ENCODE measurements at places on chromosomes 6 and 20.

DNA sequence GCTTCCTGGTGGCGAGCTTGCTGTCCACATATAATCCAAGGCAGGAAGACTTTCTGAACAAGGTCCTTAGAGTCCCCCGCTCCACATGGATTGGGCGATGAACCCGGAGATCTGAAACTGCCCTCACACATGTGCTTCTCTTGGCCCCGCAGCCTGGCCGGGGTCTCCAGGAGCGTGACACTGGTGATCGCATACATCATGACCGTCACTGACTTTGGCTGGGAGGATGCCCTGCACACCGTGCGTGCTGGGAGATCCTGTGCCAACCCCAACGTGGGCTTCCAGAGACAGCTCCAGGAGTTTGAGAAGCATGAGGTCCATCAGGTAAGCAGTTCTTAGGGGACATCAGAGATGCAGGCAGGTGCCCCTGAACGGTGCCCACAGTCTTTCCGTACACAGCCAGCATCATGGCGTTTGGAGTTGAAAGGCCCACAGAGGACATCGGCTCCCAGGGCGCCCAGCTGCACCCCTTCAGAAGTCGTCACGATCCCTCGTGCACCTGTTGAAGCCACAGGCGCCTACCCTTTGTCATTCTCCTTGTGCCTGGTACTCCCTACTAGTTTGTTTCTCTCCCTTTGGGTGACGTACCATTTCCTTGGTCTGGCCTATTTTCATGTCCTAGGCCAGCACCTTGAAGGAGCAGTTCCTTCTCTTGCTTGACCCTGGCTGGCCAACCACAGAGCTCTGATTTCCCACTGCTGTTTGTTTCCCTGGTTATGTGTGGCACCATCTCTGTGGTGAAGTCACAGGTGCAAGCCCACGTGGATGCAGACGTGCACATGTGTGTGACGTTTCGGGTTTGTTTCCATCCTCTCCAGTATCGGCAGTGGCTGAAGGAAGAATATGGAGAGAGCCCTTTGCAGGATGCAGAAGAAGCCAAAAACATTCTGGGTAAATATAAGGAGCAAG, 43.3 kb upstream of the IRF4 start:
- no peak for DNase-seq

DNA sequence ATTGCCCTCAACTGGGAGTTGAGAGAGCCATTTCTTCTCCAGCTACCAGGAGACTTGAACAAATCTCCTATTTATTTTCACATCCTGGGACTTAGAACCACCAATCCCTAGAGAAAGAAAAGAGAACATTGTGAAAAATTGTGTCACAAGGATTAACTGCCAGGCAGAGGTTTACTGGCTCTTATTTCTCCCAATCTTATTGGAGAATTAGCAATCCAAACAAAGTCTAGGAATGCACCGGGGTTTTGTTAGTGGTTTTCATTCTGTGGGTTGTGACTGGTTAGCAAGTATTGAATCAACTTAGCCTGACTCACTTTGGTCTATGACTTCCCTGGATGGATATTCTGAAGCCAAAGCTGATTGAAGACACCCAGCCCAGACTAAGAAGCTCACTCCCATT, 21.2 kb upstream of the ENPP5 start:
- DNase-seq: no peak

- no peak for DNase-seq
Measured at GRCh38 chr20:40896814-40897700, 131.6 kb upstream of the TOP1 start.

GRCh38 chr6:74048387-74048786, 352.4 kb downstream of the CD109 start:
- no peak for DNase-seq

DNA sequence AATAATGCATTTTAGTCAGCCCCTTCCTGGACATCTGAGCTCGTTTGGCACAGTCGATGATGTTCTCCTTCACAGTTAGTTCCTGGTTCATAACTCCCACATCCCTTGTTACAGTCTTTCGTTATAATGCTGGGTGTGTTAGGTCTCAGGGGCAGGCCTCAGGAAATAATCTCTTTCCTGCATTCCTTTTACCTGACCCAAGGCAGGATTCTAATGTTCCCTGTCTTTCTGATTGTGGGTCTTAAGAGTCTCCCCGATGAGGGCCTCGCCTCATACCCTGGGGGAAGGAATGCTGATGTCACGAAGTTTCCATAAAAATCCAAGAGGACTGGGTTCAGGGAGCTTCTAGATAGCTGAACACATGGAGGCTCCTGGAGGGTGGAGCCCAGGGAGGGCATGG, 104.0 kb upstream of the CARMIL1 start:
- DNase-seq: no peak

GRCh38 chr20:35490736-35491181, 35.4 kb downstream of the CEP250 start:
- peak; percentile 40 for DNase-seq

- no peak for DNase-seq
Measured at GRCh38 chr6:87181903-87182302, 26.5 kb downstream of the ZNF292 start.

- DNase-seq: no peak
Measured at GRCh38 chr6:110776413-110776812, 38.9 kb downstream of the CDK19 start.

DNA sequence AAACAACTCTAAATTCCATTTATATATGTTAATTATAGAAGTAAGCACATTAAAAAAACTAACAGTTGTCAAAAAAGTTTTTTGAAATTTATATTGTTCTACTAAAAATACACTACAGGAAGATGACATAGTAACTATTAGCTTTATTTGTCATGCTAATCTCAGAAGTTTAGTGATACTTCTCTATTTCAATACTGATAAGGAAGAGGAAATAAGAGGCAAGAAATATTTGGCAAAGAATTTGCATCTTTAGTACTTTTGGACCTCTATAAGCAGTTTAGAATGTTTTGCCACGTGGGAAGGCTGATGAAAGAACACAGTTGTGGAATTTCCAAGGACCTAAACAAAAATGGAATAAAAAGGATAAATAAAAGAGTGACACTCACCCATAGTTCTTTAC, 12.6 kb downstream of the IFNGR1 start:
- DNase-seq: no peak

- no peak for DNase-seq
Measured at GRCh38 chr20:62054451-62054953, 11.2 kb downstream of the TAF4 start.

- DNase-seq: no peak
Measured at GRCh38 chr6:161498359-161498758, 224.5 kb upstream of the AGPAT4 start.

DNA sequence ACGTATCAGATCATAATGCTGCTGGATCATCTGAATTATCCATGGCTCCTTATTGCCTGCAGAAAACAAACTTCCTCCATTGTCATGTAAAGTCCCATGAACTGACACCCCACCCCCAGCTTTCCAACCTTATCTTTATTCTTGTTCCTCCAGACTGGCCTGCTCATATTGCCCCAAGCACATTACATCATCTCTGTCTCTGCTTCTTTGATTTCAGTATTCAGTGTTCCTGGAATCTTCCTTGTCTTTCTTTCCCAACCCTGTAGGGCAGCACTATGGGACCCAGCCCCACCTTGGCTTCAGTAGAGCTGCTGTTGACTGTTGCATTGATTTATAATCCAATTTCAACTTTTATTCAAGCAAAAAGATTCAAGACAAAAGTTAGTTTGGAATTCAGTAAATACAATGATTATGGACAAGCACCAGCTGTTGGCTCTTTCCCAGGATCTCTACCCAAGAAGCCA, 187.5 kb upstream of the ECI2 start:
- no peak for DNase-seq

DNA sequence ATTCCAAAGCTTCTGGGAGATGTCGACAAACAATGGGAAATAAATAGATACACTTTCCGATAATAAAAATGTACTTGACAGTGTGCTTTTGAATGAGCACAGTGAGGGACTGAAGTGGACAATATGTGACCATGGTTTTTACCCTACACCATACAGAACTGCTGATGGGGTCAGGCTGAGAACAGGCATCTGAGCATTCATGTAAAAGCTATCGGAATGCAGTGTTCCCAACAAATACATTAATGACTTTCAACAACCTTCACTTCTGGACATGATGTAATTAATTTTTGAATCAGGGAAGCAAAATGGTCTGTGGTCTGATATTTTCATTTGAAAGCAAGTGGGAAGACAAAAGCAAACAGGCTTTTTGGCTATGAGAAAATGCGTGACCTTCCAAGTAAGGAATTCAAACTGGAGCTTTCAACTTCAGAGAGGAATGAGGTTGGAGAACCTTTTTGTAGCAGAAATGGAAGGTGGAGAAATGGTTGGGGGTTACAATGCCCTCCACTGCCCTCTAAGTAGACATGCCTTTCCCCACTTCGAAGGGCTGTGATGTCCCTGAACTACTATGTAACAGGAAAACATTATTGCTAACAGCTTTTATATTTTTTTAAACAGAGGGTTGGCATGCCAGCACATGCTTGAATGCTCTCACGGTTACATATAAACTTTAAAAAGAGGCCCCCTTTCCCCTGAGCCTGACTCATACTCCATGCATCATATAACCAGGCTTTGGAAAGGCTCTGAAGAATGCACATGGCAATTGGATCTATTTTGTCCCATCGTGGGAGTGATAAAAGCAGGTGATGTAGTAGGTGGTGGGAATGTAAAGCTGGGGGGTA, 203.5 kb upstream of the CITED2 start:
- DNase-seq: no peak

GRCh38 chr20:2693286-2694007, 867 bp downstream of the EBF4 start:
- peak; percentile 11 for DNase-seq

- DNase-seq: no peak
Measured at GRCh38 chr6:84348801-84349200, 121.4 kb upstream of the CEP162 start.

DNA sequence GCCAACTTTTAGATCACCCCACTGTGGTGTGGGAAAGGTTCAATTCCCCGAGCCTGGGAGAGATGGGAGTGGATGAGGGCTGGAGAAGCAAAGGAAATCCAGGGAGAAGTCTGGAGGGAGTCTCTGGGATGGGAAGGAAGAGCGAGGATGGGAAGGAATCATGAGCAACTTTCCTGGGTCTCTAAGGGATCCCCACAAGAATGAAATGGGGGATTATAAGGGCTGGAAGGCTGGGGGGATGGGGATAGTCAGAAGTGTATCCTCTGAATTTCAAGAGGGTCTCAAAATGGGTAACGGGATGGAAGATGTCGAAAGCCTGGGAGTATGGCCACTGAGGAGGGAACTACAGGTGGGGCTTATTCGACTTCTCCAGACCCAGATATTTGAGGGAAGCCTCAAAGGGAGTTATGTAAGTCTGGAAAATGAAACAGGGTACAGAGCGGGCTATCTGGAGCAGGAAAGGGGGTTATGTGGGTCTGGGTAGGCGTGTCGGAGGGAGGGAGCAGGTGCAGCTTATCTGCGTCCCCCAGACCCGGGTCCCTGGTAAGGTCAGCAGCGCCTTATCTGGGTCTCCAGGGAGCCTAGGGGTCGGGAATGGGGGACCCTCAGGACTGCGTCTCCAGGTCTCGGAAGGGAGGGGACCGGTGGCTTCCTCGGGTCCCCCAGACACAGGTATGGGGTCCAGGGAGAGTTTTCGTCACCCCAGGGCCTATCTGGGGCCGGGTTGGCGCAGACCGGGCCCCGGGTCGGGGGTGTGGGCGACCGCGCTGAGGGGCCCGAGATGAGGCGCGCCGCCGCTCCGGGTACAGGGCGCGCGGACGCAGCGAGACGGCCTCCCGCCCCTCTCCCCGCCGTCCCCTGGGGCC, 550 bp downstream of the PLAGL2 start:
- DNase-seq: no peak

GRCh38 chr6:4717124-4717523, 59.1 kb upstream of the CDYL start:
- no peak for DNase-seq

- no peak for DNase-seq
Measured at GRCh38 chr6:151948002-151948743, 140.7 kb downstream of the ESR1 start.

DNA sequence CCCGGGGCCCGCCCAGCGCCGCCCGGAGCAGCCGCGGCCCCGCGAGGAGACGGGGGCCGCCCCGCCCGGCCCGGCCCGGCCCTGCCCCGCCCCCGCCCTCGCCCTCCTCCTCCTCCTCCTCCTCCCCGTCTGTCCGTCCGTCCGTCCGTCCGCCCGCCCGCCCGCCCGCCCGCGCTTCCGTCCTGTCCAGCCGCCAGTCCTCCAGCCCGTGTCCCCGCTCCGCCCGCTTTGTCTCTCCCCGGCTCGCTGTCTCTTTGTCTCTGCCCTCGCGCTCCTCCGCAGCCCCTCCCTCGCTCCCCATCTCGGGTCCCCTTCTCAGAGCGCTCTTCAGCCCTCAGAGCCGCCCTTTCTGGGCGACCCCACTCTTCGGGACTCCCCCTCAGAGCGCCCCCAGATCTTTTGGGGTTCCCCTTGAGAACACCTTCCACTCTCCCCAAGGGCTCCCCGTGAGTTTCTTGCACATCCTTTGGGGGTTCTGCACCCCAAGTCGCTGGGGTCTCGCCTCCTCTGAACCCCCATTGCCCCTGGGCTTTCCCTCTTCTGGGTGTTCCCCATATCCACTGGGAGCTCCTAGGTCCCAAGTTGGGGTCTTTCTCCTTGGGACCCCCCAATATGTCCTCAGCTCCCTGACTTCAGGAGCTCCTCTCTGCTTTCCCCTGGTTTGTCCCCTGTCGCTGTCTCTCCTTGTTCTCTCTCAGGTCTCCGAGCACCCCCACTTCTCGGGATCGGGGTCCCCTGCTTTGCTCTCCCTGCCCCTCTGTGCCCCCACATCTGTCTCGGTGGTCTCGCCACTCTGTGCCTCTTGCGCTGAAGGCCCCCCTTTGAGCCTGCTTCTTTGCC, 79.5 kb upstream of the MYL9 start:
- no peak for DNase-seq

DNA sequence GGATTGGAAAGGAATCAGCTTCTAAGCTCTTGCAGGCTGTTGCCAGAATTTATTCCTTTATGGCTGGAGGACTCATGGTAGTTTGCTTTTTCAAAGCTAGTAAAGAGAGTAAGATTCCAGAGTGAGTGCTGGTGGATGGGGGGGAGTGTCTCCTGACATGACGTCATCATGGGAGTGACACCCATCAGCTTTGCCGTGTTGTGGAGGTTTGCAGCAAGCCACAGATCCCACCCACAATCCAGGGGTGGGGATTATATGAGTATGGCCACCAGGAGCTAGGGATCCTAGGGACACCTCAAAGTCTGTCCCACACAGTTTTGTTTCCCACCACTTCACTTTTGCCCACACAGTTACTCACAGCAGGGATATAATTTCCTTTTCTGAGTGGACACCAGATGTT, 28.7 kb upstream of the PMEPA1 start:
- DNase-seq: no peak

- DNase-seq: no peak
Measured at GRCh38 chr20:46811224-46812084, 83.2 kb upstream of the EYA2 start.

- DNase-seq: no peak
Measured at GRCh38 chr6:99434702-99435530, 9.8 kb upstream of the PNISR start.

- DNase-seq: no peak
Measured at GRCh38 chr6:156933201-156934068, 156.3 kb downstream of the ARID1B start.

- DNase-seq: no peak
Measured at GRCh38 chr6:118735320-118735719, 83.9 kb upstream of the CEP85L start.
